ENCODE measurements at places on chromosomes 4 and X.

DNA sequence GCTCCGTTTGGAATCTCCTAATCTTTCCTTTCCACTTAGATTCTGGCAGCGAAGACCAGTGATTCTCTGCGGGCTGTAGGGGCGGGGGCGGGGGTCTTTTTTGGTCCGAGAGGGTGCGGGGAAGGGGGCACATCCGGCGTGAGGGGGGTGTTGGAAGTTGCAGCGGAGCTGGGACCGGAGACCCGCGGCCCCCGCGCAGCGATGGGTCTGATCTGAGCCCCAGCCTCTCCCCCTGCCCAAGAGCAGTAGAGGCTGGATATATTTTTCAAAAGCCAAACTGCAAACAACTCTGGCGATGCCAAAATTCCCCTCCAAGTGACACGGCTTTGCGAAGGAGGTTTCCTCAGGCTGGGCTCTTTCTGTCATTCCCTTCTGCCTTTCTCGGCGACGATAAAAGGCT is 355 bp downstream of the GRID2 start:
- DNase-seq = no peak

DNA sequence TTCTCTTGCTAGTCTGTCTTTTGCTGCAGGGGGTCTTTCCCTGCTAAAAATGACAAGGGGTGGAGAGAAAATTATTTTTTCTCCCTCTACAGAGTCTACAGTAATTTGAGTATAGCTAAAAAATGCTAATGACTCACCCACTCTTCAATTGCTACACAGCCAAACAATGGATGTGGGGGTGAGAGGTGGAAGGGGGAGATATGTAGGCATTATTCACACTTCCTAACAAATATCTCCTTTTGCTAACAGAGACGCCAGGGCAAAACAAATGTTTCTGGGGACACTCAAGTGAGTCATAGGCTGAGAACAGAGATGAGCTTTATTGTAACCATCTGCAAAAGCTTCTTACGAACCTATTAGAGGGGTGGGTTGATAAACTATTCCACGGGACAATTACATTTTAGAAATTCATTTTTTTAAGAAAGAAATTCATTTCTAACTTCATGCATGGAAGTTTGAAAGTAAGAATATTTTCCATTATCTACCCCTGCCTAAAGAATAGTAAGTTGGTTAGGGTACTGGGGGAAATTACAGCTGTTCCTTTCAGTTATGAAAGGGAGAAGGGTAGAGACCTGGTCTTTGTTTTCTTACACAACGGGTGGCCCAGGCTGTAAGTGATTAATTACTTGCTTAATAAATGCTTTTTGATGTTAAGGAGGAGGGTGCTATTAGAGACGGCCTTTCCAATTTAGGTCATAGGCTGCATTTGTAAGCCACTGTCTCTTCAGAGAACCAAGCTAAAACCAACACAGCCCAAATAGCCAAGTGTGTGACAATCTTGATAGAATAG is 12.8 kb downstream of the SCD5 start:
- DNase-seq = no peak

GRCh38 chrX:105307762-105308161 is 87.3 kb upstream of the TEX13A start:
- DNase-seq = no peak

GRCh38 chrX:135327299-135327698 is 18.0 kb downstream of the ETDC start:
- no peak for DNase-seq

DNA sequence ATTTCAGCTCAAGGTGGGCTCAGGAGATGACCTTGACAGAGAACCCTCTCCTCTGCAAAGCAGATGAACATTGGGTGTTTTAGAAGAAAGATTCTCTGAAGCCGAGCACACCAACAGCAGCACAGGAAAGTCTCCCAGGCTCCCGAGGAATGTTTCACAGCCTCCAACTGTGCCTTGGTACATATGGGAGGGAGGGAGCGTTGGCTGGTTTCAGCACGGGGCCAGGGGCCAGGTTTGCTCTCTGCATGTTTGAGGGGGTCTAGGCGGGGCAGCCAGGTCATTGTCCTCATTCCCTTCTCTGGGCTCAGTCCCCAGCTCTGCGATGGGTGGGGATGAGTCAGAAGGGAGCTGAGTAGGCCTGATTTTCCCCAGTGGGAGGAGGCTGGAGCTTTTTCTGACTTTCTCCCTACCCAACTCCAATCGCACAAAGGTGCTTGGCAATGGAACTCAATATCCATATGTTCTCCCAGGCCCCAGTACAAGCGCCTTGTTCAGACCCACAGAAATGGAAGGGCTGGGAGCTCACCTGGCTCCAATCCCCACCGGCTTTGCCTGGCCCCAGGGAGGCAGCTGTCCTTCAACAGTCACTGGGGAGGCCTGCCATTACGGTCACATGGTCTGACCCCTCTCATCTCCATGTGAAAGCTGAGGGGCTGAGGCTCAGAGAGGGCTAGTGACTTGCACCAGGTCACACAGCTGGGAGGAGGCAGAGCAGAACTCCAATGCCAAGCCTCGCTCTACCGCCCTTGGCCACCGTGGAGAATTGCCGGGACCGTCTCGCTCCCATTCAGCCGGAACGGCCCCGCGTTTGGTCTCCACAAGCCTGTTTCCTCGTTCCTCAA is 108.4 kb upstream of the AFAP1 start:
- DNase-seq = no peak

DNA sequence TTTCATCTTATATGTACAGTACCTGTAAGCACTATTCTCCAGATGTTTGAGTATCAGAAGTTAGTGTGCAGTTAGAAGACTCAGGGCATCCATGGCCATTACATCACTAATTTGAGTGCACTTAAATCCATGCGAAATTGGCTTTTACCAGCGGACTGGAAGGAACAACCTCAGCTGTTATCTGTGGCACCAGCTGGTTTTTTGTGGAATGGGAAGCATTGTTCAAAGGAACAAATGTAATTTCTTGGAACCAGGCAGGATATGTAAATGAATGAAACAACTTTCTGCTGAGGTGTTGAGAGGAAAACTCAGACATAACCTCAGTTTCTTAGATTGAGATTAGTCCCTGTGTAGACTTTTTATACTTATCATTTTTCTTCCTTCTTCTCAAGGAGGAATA is 60.2 kb downstream of the PDGFRA start:
- DNase-seq = no peak

DNA sequence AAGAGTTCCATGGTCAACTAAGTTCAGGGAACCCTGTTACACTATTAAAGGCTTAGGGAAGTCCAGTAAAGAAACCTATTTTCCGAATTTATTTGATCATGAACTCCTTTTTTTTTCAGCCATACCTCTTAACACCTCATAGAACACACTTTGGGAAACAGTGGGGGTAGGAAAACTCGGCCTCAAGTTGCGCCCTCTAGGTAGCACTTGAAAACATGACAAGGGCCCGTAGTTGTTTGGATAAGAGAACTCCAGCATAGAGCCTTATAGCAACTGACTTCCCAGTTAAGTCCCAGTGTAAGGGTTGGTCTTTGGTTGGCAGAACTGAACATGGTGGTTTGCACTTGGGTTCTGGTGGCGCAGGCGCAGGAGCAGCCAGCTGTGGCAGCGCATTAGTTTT is 14.4 kb downstream of the OGT start:
- DNase-seq = no peak

GRCh38 chr4:172691552-172691951 is 477.1 kb upstream of the GALNT7 start:
- no peak for DNase-seq

DNA sequence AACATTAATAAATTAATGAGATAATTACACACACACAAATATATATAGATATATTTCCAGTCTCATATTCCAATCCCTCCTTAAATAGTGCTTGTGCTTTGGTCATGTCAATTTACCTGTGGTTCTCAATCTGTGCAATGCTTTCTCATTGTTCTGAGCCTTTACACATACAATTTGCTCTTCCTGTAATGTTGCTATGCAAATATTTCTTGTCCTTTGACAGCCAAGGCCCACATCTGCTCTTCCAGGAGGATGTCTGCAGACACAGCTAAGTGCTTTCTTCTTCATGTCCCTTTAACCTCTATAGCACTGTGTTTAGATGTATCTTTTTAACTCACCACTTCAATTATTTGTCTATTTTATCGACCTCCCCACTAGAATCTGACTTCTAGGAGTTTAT is 67.3 kb upstream of the RAPGEF2 start:
- no peak for DNase-seq

GRCh38 chr4:112751447-112751846 is 114.5 kb downstream of the LARP7 start:
- no peak for DNase-seq

GRCh38 chr4:156280686-156281085 is 327.0 kb upstream of the CTSO start:
- no peak for DNase-seq

GRCh38 chrX:32842053-32842452 is 369.3 kb downstream of the DMD start:
- no peak for DNase-seq

DNA sequence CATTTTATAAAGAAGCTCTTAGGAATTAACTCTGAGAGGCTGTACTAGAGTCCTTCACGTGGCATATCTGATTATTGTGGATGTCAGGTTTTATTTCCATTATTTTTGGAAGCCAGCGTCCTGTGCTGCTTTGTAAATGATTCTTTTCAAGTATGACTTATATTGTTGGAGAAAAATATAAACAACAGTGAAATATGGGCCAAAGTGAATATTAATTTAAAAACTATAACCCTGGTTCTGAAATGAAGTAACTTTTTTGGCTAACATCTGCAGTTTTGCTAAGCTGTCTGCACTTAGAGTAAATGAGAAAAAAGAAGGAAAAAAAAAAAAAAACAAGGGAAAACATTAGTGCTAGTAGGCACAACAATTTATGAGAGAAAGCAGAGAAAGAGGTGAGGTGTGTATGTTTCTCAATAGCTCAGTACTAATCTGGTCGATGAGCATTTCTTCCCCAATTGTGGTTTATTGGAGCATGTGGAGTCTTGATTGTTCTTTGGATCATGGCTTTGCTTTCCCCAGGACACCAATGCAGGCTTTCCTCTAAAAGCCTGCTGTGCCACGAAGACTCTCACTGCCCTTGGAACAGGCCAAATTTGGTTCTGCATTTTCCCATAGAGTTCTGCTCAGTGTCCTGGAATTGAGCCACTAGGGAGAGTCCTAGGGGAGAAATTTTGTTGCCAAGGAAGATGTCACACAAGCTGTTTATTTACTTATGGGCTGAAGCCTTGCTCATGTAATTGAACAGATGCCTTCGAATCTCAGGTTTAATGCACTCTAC is 273.3 kb downstream of the DKK2 start:
- no peak for DNase-seq

- no peak for DNase-seq
These were observed 246.3 kb upstream of the ANKRD50 start for GRCh38 chr4:124958847-124959246.

GRCh38 chrX:154526901-154527675 is 11.1 kb upstream of the FAM3A start:
- DNase-seq = peak; percentile 51

DNA sequence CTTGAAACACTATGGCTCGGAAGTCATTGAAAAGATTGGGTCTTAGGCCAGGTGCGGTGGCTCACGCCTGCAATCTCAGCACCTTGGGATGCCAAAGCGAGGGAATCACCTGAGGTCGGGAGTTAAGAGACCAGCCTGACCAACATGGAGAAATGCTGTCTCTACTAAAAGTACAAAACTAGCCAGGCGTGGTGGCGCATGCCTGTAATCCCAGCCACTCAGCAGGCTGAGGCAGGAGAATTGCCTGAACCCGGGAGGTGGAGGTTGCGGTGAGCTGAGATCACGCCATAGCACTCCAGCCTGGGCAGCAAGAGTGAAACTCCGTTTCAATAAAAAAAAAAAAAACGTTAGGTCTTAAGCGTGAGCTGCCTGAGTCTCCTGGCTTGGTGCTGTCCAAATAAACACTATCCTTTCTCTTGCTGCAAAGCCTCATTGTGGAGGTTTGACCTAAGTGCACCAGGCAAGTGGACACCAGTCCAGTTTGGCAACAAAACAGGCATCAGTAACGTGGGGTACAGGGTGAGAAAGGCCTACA is 185.9 kb downstream of the DHRSX start:
- DNase-seq = no peak

GRCh38 chr4:36651253-36651652 is 369.8 kb downstream of the DTHD1 start:
- no peak for DNase-seq

DNA sequence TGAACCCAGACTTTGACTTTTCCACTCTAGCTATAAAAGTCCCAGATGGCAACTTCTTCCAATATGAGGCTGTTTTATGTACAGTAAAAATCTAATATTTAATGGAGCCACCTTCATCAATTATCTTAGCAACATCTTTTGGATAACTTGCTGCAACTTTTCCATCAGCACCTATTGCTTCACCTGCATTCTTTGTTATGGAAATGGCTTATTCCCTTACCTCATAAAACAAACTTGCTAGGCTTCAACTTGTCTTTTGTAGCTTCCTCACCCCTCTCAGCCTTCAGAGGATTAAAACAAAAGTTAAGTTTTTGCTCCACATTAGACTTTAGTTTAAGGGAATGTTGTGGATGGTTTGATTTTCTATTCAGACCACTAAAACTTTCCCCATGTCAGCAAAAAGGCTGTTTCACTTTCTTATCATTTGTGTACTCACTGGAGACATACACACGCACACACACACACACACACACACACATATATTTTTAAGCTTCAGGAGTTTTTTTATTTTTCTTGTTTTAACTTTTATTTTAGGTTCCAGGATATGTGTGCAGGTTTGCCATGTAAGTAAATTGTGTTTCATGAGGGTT is 1296.1 kb upstream of the PABPC4L start:
- no peak for DNase-seq

DNA sequence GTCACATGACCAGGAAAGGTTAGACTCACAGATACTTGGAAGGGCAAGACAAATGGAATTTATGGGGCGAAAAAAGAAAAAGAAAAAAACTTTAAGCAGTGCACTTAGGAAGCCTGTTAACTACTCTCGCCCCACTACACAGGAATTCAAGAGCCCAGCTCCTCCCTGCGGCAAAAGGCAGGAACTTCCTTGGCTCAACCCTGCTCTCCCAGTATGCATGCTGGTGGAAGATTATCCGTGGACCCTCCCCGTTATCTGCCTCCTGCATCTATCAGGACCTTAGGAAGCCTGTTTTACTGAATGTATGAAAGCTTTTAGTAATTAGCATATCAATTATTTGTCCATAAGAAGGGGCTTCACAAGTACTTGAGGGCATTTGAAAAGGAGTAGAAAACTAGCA is 40.1 kb upstream of the RPA4 start:
- no peak for DNase-seq

DNA sequence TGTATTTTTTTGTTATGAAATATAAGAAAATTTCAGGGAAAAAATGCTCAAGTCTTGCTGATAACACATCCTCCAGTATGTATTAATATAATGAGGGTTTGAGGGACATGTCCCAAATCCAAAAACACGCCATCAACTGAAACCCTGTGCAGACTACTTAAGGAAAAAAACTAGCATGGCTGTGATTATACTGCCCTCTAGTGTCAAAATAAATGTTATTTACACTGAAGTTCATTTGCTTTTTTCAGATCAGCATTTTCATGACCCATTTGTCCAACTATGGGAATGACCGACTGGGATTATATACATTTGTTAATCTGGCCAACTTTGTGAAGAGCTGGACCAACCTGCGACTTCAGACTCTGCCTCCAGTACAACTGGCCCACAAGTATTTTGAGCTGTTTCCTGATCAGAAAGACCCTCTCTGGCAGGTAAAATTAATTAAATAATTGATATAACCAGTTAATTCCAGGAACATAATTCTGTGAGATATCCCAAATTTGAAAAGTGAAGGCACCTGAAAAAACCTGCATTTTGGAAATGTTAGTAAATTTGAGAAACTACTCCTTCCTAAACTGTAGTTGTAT is 128.5 kb downstream of the PRSS12 start:
- peak; percentile 34 for DNase-seq
